ENCODE measurements at places on chromosomes 1 and 21. TPM values are rescaled to one million over a fixed set of nuclear protein-coding genes. Genes with fewer than 3 reads are reported as not detected.

The TMEM200B gene
- 5.8 TPM for total RNA-seq

The TACSTD2 gene
- total RNA-seq: not detected

The TRNP1 gene
- total RNA-seq: 13.9 TPM

The HS2ST1 gene
- total RNA-seq: 12.9 TPM

The NOS1AP gene
- total RNA-seq: 12.7 TPM

The LRRIQ3 gene
- 0.20 TPM for total RNA-seq

The MTMR11 gene
- 2.6 TPM for total RNA-seq

The NBPF4 gene
- not detected for total RNA-seq

The FOXO6 gene
- total RNA-seq: 11.7 TPM

The ACKR1 gene
- 13.5 TPM for total RNA-seq

The BLACAT1 gene
- total RNA-seq: 1.1 TPM

The ADAMTS5 gene
- 22.5 TPM for total RNA-seq

The SPATA46 gene
- total RNA-seq: not detected

The CENPL gene
- total RNA-seq: 4.3 TPM

The CASQ1 gene
- not detected for total RNA-seq

The NAV1 gene
- 124 TPM for total RNA-seq

The SLC45A3 gene
- total RNA-seq: 3.7 TPM

The SLC9C2 gene
- 0.98 TPM for total RNA-seq

The SLC35F3 gene
- total RNA-seq: 0.98 TPM

The HNRNPCL4 gene
- not detected for total RNA-seq

The CTTNBP2NL gene
- 66.2 TPM for total RNA-seq

The C8A gene
- not detected for total RNA-seq

The ST6GALNAC3 gene
- total RNA-seq: 6.5 TPM

The KRTAP11-1 gene
- total RNA-seq: not detected

The NUDT4B gene
- total RNA-seq: not detected

The ALDH4A1 gene
- total RNA-seq: 28.9 TPM

The PKP1 gene
- not detected for total RNA-seq

Measured in glutamatergic neuron (in vitro differentiated cells).